ENCODE measurements at places on chromosomes 3 and 15.

DNA sequence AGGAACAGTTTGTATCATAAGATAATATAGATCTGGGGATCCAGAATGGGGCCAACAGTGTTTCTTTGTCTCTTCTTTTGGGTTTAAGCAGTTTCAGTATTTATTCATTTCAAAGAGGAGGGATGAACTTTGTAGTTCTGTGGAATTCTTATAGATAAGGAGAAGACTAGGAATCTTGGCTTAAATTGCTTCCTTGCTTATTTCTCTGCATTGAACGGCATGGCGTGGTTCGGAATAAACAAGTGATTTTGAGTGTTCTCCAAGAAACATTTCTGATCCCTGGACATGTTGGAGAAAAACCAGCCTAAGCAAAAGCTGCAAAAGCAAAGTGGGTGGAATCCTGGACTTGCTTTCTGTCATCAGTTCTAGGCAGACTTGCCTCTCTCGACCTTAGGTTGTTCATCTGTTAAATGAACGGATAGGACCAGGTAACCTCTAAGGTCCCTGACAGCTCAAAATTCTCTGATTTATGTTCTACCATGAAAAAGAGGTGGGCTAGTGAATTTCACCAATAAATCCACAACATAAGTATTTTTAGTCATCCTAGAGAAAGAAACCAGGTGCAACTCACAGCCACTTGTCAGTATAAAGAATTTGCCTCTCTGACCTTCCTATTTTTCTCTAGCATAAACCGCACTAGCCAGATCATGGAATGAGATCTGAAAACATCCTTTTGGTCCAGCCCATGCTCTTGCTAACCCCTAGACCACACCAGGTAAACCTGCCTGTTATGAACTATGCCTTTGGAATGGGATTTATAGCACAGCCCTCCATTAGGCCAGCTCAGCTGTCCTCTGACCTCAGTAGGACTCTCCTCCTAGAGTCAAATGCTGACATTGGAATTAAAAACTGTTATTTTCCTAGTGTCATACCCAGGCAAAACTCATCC is 78.8 kb downstream of the CLDN11 start:
- no peak for DNase-seq

DNA sequence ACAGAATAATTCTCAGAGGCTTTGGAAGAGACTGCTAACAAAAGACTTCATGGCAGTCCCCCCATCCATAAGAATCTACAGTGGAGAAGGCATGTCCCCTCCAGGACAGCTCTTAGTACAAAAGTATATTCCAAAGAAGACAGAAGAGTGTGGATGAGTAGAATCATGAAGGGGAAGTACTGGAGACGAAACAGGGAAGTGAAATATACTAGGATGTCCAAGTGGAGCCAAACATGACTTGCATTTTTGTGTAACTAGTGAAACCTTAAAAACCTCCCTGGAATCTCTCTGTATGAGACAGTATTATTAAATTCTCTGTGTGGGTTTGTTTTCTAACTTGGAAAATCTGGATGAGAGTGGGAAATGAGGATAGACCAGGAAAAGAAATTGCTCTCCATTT is 312.4 kb downstream of the RSL24D1 start:
- DNase-seq = no peak

DNA sequence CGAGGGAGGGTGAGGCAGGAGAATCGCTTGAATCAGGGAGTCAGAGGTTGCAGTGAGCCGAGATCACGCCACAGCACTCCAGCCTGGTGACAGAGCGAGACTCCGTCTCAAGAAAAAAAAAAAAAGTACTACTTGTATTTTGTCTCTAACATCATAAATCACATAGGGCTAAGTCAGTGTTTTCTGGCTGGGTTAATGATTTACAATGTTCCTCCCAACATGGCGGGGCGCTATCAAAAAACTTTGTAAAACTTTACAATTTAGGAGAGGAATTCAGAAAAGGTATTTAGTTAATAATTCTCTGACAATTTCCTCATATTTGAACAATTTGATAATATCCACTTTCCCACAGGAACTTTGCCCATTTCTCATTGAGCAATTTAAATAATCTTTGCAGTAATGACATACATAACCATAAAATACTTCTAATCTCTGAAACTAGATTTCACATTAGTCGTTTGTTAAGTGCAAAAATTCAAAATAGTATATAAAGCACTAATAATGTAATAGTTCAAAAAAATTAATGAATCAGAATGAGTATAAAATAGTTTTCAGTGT is 26.6 kb upstream of the B3GNT5 start:
- DNase-seq = no peak

- DNase-seq = no peak
Observed at GRCh38 chr3:128874481-128875180, 4.8 kb upstream of the ACAD9 start.

- DNase-seq = no peak
Observed at GRCh38 chr3:106809623-106810299, 567.5 kb upstream of the CCDC54 start.
